NCI-H2029 (cell line): ENCODE measurements at places on chromosomes 12 and 14.

GRCh38 chr12:26488351-26488750 is 293.0 kb downstream of the SSPN start:
- DNase-seq = no peak

DNA sequence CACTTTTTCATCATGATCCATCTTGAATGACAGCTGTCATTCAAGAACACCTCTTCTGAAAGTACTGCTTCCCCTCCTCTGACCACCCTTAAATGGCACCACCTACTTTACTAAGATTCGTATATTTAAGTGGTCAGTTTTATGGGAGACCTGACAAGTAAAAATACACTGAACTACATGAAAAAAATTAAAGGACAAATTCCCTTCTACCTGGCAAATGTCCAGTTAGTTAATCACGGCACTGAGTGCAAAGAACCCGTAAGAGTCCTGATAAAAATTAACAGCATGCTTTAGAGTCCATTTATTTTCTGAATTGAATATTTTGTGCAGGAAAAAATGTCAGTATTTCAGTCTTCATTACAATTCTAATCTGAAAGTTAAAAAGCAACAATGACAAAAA is 48.7 kb downstream of the SETD3 start:
- DNase-seq = no peak

GRCh38 chr12:120646044-120646443 is 5.6 kb downstream of the CABP1 start:
- DNase-seq = no peak

DNA sequence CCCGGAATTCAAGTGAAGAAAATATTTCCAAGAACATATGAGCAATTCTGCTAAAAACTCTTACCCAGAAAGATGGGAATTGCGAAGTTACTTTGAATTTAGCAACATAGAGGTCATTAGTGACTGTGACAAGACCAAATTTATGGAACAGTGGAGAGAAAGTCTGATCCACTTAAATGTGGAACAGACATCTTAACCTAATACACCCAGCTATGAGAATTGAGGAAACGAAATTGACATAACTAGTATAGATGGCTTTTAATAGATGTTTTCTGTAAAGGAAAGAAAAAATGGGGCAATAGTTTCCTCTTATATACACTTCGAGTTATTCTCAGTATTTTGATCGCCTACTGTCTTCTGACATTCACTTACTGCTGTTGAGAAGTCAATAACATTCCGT is 4.6 kb downstream of the OVCH1 start:
- DNase-seq = no peak

GRCh38 chr14:51014086-51014485 is 69.8 kb upstream of the PYGL start:
- DNase-seq = no peak

DNA sequence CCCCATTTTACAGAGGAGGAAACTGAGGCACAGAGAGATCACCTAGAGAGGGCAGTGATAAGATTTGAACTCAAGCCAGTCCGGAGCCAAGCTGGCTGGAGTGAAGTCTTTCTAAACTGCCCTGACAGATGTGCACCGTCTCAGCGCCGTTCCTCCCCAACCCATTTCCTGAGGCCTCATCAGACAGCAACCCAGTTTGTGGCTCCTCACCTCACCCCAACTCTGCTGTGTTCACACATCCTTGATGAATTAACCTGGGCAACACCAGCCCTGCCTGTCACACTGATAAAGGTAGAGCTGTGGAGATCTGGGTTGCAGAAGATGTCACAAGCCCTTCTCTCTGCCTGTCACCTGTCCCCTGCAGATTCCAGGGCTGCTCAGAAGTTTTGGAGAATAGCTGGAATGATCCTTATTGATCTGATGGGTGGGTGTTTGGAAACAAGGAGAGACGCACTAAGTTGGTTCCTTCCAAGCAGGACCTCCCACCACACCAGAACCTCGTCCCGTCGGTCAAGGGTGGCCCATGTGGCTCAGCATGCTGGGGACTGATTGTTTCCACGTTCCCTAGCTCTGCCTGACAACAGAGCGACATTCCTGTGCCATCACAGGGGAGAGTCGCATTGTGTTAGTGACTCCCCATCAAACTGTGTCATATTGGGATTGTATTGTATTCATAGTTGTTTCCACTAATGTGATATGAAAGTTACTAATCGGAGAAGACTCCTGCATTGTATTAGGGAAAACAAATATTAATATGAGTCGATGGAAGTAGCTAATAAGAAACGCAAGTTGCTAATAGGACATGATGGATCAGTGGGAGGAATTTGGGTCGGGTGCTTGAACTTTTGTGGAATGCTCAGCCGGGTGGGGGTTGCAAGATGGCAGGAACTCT is 200.6 kb downstream of the PHETA1 start:
- DNase-seq = no peak

DNA sequence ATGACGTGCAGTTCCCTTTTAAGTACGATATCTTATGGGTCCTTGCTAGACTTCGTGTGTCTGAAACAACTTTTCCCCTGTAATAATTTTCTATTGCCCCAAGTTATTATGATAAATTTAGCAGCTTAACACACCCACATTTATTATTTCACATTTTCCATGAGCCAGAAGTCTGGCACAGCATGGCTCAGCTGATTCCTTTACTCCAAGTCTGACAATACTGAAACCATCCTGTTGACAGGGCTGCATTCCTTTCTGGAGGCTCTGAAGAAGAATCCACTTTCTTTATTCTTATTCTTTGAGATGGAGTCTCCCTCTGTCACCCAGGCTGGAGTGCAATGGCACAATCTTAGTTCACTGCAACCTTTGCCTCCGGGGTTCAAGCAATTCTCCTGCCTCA is 80.9 kb downstream of the DENND5B start:
- DNase-seq = no peak

DNA sequence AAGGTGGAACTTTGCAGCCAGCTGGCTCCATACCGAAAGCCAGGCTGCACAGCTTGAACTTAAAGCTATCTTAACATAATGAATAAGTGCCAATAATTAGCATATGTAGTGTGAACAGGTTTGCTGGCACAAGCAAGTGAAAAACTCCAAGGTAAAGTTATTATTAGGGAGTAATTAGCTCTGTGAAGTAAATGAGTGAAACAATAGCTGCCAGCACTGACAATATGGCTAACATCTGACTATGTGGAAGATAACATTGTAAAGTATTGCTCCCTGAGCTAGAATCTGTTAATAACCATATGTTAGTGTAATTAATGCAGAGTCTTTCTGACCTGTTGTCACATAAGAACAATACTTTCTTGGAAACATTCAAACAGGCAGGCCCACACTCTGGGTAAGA is 246.4 kb downstream of the SOX5 start:
- no peak for DNase-seq

- peak; percentile 42 for DNase-seq
These were observed 88.8 kb downstream of the ATF7IP start for GRCh38 chr12:14454098-14454907.

DNA sequence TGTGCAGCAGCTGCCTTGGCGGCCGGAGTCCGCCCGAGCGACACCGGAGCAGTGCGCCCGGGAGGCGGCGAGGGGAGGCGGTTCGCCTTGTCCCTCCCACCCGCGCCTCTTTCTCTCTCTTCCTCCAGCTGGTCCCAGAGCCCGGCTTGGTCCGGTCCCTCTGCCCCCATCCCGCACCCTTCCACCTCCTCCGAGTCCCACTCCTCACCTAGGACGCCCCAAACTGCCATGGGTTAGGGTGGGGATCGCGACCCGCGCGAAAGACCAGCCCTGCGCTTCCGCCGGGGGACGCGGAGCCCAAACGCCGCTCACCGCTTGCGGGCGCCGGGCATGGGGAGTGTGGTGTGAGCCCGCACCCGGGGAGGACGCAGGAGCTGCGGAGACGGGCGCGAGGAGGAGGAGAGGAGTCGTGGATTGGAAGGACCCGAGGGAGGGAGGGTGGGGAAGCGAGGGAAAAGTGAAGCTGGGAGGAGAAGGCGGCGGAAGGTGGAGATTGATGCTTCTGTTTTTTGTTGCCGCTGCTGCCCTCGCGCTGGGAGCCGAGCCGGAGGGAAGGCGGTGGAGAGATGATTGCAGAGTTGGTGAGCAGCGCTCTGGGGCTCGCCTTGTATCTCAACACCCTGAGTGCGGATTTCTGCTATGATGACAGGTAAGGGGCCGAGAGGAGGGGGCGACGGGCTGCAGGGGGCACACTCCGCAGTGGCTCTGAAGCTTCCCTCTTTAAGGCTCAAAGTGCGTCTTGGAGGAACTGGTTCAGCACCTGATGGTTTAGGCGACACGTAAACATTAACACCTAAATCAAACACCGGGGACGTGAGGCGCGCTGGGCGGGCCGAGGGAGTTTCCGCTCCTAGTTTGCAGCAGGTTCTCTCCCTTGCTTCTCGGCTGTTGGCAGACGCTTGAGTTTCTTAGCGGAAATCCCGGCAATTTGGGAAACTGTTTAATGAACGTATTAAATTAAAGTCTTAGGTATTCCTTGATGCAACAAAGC is 610 bp downstream of the TMTC2 start:
- peak; percentile 81 for DNase-seq

DNA sequence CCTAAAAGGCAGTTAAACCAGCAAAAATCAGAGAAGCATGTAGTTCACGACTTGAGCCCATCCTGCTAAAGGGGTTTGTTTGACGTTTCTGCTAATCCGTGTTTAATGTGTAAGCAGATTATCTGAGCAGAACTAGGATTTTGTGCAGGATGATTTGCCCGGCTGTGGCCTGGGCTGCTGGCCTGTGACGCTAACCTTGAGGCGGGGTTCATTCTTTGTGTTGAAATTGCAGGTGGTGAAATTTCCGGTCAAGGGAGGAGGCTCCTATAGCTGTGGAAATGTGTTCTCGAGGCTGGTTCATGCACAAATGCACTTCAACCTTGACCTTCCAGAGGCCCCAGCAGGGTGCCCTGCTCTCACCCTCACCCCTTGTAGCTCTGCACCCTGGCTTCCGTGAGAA is 63.7 kb downstream of the SLC24A4 start:
- no peak for DNase-seq

DNA sequence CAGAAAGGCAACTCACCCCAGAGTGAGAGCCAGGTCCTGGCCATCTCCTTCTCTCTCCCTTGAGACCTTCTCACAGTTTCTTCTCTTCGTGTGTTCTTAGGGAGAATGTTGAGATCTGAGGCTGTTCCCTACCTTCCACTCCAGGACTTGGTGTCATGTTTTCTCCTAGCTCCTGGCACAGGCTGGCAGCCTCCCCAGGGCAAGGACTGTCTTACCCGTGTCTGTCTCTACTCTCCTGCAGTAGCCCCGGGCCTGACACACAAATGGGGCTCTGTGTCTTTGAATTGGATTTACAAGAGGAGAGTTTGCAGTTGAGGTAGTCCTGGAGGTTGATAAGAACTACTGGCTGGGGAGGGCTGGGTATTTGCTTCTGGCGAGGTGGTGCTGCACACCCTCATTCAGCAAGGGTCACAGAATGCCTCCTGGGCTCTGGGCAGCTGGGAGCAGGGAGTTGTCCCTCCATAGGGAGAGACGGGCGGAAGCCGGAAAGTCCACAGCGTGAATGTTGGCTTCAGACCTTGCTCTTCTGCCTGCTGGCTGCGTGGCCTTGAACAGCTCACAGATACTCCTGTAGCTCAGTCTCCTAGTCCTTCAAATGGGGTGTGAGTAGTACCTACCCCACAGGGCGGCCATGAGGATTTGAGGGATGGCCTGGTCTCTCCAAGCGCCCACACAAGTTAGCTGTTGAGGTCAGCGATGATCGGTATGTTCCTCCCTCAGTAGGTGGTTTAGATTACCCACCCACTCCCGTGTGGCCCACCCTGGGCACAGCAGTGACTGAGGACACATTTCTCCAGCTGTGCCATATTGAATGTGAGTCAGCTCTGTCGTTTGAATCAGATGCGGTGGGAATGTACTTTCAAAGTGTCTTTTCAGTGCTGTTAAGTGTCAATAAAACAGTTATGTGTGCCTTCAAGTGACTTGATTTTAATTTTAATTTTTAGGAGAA is 10.2 kb downstream of the EP400 start:
- DNase-seq = no peak

- no peak for DNase-seq
These were observed 66.2 kb upstream of the TMX1 start for GRCh38 chr14:51173863-51174262.

GRCh38 chr12:32012249-32012785 is 53.1 kb downstream of the RESF1 start:
- no peak for DNase-seq

DNA sequence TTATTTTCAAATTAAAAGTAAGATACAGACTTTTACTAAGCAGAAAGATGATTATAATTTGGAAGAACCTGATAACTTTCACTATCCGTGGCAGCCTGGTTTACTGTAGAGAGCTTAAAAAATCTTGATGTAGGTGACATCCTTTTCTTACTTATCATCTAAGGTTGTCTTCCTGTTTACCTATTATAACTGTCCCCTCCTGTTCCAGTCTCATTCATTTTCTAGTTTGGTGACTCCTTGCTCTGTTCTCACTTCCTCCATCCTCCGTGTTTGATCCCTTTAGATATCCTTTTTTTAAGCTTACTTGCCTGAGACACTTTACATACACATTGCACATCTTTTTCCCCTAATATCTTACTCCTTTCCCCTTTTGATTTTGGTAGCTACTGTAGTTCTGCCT is 27.5 kb downstream of the CCDC91 start:
- no peak for DNase-seq

DNA sequence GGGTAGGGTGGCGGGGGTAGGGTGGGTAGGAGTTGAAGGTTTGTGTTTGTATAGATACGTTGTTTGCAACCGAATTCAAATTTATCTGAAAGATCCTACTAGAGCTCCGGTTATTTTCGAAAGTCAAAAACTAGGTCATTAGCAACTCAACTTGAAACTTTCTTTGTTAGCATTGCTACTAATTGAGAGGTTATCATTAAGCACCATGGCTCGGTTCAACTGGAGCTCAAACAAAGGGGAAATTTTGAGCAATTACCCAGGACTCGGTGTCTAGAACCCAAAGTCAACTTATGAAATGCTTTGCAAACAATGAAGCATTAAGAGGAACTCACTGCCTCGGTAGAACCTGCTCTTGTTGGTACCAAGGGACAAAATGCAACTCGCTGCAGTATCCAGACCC is 207.7 kb downstream of the BCAT1 start:
- DNase-seq = no peak

DNA sequence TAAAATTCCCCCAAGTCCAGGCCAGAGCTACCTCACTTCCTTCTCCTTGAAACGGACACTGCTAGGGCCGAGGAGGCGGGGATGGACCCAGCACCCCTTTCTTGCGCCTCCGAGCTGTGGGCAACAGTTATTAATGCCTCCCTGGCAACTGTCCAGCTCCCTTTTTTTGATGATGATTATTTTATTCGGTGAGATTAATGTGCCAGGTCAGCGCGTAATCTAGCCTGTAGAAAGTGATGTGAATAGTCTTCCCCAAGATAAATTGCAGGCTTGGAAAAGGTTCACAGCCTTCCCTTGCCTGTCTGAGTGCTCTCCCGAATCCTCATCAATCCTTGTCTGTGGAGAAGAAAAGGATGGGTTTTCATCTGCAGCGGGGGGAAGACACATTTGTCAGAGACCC is 54.3 kb downstream of the RNFT2 start:
- DNase-seq = no peak

DNA sequence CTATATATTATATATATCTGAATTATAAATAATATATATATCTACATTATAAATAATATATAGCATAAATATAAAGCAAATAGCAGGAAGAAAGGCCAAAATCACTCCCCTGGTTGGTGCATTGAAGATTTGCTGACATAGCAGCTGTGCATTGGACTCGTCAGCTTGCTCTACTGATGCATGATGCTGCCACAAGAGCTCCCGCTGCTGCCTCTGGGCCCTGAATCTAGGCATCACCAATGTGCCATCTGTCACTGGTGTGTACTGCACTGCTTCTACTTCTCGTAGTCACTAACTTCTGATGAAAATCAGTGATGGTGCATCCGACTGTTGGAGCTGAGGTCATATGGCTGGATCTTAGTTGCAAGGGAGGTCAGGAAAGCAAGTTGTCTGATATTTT is 205.0 kb downstream of the ADAMTS20 start:
- DNase-seq = no peak

- no peak for DNase-seq
These were observed 57.8 kb upstream of the VRK1 start for GRCh38 chr14:96739200-96739910.
